ENCODE measurements at places on chromosomes 5 and 9.

- DNase-seq, result no peak
Observed at GRCh38 chr9:78011049-78011448, 20.6 kb downstream of the GNAQ start.

DNA sequence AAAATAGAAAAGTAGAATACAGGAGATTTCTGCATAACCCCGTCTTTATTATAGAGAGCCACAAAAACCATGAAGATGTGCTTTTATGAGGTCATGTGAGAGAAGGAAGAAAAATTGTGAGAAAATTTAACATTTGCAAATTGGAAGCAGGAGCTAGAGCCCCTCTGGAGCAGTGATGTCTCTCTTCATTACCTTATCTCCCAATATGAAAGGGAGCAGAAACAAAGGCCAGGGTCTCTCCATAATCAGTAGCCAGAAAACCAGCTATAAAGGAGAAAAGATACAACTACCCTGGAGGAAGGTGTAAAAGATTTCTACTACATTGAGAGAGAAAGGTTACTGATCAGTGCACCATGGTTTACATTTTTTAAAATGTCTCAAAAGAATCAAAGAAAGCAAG is 53.2 kb upstream of the ITGA1 start:
- no peak for DNase-seq

DNA sequence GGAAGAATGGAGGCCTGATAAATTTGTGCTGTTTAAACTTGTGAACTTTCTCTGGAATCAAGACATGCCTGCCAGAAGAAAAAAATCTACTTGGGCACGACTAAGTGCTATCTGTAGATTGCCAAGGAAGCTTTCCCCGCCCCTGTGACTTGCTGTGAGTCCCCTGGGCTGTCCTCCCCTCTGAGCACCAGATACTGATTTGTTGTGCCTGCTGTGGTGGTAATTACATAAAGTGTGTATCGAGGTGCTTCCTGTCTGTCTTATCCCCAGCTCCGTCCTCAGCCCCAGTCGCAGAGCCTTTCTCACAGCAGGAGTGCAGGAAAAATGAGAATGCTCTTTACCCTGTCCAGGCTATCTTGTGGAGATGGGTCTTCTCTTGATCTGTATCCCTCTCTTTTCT is 53.9 kb downstream of the TRIO start:
- DNase-seq, result no peak

DNA sequence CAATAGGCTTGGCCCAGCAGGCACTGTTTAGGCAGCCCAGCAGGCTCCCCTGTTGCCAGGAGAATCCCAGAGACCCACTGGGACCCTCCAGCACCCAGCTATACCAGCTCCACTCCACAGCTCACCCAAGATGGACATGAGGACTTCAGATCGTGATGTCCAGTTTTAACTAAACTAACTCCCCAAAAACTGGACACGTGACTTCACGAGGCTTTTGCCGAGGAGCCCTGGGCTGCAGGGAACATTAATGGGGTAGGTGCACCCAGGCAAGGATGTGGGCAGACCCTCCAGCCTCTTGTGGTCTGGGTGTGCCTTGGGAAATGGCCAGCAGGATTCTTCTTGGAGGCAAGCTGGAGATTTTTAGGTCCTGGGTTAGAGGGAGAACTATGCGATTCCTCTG is 8.9 kb upstream of the NKD2 start:
- DNase-seq, result peak; percentile 26

- no peak for DNase-seq
Observed at GRCh38 chr5:111308951-111309350, 84.8 kb downstream of the CAMK4 start.

GRCh38 chr9:114488398-114489129 is 16.7 kb downstream of the WHRN start:
- no peak for DNase-seq

GRCh38 chr5:27612161-27612560 is 573.8 kb upstream of the CDH9 start:
- DNase-seq, result no peak

- DNase-seq, result no peak
Observed at GRCh38 chr9:10127867-10128266, 484.9 kb downstream of the PTPRD start.

- DNase-seq, result no peak
Observed at GRCh38 chr5:165497707-165498106, 1992.3 kb downstream of the MAT2B start.

Measured in left hindlimb (tissue), 1 donor.